RWPE1 (cell line): ENCODE measurements at places on chromosomes 2 and 18.

DNA sequence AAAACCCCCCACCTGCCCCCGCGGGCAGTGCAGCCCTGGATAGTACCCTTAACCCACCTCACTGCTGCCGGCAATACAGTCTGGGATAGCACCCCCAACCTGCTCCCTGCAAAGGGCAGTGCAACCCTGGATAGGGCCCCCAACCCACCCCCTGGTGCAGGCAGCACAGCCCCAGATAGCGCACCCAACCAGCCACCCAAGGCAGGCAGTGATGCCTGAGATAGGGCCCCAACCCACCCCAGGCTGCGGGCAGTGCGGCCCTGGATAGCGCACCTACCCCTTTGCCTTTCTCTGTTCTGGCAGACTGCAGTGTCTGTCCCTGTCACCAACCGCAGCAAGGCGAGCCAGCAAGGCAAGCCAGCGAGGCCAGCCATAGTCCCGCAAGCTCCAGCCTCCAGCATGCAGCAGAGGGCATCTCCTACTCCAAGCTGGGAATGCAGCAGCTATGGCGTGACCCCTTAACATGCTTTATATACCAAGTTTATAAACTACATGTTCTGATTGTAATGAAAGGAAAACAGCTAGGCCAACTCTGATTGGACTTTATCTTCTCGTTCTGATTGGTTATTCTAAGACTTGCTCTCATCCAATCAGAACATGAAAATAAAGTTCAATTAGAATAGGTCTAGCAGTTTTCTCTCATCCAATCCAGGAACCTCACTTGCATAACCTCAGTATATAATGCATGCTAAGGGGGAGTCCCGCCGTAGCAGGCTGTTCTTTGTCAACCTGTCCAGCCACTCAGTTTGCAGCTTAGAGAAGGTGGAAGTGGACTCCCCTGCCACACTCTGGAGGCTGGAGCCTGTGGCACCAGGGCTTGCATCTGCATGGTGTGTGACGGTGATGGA is 34.1 kb upstream of the ANKRD62 start:
- no peak for DNase-seq

DNA sequence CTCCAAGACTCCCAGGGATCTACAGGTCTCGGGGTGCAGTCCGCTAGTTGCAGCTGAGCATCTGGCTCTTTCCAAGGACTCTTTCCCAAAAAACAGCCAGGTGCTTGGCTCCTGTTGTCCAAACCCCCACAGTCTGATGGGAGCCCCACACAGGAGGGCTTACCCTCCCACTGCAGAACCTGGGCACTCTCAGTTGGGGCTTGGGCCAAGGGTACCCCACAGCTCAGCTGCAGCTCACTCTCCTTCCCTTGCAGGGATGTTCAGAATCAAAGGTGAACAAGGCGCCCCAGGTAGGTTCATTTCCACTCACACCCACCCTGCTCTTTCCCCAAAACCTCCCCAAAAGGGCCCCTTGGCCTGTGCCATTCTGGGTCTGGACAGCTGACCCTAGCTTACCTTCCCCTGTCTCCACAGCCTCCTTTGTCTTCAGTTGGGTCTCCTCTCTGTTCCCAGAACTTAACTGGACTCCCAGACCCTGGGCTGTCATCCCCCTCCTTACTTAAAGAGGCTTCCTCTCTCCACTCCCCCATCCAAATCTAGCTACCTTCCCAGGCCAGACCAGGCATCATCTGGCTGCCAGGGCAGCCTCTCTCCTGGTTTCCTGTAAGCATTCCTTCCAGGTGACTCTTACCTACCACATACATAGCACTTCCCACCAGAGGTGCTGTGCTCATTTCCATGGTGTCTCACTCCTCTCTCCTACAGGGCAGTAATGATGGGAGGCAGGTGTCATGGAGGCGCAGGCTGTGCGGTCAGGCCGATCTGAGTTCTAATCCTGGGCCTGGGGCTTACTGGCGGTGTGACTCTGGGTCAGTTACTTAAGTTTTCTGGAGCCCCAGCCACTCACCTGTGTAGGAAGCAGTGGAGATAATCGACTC is 29.5 kb downstream of the MARCO start:
- DNase-seq, result peak; percentile 89

DNA sequence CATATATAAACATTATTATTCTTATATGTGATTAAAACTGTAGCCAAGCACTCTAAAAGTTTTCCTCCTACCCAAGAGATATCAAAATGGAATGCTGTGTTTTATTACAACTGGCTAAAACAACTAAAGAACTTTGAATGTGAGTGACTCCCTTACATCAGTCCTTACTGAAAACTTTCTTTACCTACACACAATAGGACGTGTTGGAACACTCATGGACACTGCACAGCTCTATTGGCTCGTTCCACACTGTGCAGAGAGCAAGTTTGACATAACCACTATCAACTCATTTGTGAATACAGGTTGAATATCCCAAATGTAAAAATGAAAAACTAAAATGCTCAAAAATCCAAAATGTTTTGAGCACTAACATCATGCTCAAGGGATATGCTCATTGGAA is 650.6 kb downstream of the SLC4A3 start:
- DNase-seq, result no peak

DNA sequence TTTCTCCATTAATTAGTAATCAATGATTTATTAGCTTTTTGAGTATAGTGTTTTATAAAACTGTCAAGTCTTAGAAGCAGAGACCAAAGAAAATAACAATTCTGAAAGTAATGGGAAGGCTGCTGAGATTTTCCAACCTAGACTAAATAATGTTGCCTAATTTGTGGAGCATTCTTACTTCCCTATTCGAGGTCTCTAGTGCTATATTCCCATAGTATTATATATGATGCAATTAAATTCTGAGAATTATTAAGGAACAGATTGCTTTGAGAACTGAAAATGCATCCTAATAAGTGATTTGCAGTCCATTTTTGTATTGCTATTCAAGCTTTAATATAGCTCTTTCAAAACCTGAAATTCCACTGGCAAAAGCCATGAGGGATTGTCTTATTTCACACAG is 27.7 kb upstream of the DOCK10 start:
- DNase-seq, result no peak
